Immature natural killer cell (primary cell): ENCODE measurements at places on chromosomes 2 and 18.

DNA sequence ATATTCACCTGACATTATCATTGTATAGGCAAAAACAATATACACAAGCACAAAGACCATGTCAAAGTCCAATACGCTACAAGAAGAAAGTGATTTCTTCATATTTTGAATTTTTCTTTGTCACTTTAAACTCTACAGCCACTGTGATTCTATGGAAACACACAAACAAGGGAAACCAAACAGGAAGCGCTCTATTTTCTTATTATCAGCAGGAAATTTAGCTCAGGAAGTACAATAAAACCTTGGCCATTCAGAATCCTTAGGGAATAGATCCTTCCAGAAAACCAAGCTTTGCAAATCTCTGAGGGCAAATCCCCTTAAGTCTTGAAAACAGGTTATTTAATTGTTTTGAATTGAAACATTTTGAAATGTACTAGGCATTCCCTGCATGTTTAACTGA is 336.2 kb downstream of the EPHA4 start:
- no peaks in the 10 kb centered on the region for H3K36me3 ChIP-seq
- H3K27me3 ChIP-seq = no peaks in the 10 kb centered on the region
- no peak overlapping the region for H3K27ac ChIP-seq
- no peaks in the 10 kb centered on the region for H3K4me1 ChIP-seq

- no peaks in the 10 kb centered on the region for H3K4me1 ChIP-seq
- no peak overlapping the region for H3K4me3 ChIP-seq
- H3K27ac ChIP-seq = no peak overlapping the region
- no peak for DNase-seq
- H3K36me3 ChIP-seq = no peaks in the 10 kb centered on the region
Observed at GRCh38 chr2:192288295-192288694, 93.6 kb upstream of the TMEFF2 start.

GRCh38 chr2:42754776-42755140 is 9.2 kb downstream of the OXER1 start:
- DNase-seq = no peak
- H3K36me3 ChIP-seq = no peaks in the 10 kb centered on the region
- H3K4me1 ChIP-seq = peaks cover 28% of the 10 kb centered on the region

GRCh38 chr2:177541258-177541991 is 148.9 kb downstream of the AGPS start:
- no peak overlapping the region for H3K27ac ChIP-seq
- no peaks in the 10 kb centered on the region for H3K4me1 ChIP-seq
- no peaks in the 10 kb centered on the region for H3K27me3 ChIP-seq
- peaks cover 5% of the 10 kb centered on the region for H3K36me3 ChIP-seq
- H3K4me3 ChIP-seq = no peak overlapping the region

DNA sequence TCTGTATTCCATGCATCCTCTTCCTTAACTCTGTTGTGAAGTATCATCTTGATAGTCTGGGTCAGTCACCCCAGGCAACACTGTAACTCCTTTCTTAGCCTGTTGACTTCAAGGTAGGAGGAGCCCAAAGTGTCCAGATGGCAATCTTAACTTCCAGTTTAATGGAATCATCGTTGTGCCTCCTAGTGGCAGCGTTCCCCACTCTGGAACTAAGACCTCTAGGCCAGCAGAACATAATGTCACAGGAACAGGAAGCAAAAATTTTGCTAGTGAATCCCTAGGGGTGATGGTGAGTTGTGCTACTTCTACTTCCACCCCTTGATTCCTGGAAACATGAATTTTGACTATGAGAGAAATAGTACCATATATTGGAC is 11.7 kb downstream of the SGPP2 start:
- no peaks in the 10 kb centered on the region for H3K36me3 ChIP-seq
- no peaks in the 10 kb centered on the region for H3K4me1 ChIP-seq

GRCh38 chr2:4265936-4266335 is 562.6 kb downstream of the DCDC2C start:
- DNase-seq = no peak
- no peak overlapping the region for H3K4me3 ChIP-seq
- no peaks in the 10 kb centered on the region for H3K4me1 ChIP-seq

GRCh38 chr2:229901819-229902218 is 20.0 kb downstream of the TRIP12 start:
- no peak overlapping the region for H3K4me3 ChIP-seq
- H3K4me1 ChIP-seq = peaks cover 82% of the 10 kb centered on the region
- no peak for DNase-seq
- H3K36me3 ChIP-seq = peaks cover 6% of the 10 kb centered on the region

DNA sequence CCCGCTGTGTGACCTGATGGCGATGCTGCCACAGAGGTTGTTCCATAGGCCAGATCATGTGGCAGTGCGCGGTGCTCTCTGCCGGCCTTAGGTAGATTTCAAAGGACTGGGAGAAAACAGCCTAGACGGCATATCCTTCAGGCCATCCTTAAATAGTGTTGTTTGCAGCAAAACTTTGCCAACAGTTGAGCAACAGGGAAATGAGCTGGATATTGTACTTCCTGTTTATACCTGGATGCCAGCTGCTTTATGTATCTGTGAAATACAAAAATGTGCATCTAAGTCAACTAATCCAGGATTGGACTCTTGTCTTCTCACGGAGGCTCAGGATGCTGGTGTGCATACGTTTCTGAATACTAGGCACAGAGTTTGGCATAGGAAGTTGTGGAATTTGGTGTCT is 107.1 kb downstream of the EML6 start:
- H3K4me1 ChIP-seq = no peaks in the 10 kb centered on the region
- no peaks in the 10 kb centered on the region for H3K36me3 ChIP-seq
- H3K27me3 ChIP-seq = no peaks in the 10 kb centered on the region
- H3K4me3 ChIP-seq = no peak overlapping the region

DNA sequence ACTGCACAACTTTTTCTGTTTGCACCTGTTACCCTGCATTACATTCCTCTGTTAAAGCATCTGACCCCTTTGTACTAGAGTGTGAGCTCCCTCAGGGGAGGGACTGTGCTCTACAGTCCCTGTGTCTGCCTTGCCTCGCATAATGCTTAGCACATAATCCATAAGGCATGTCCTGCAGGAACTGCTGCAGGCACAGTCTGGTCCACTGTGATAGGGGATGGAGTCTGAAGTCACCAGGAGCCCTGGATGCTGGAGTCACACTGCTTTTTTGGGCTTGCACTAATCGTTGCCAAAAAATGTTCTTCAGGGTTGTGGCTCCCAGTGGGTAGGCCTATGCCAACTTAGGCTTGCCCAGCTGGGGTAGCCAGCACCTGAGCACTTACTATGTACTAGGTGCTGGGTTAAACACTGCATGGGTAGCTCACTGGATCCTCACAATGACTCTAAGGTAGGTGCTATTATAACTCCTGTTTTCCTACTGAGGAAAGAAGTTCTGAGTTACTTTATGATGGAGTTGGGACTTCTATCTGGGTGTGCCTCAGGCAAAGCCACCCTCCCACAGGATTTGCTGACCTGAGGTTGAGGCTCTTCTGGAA is 33.3 kb downstream of the COPS7B start:
- H3K27me3 ChIP-seq = peaks cover 2% of the 10 kb centered on the region
- no peak for DNase-seq
- H3K4me1 ChIP-seq = no peaks in the 10 kb centered on the region
- no peaks in the 10 kb centered on the region for H3K36me3 ChIP-seq
- no peak overlapping the region for H3K4me3 ChIP-seq
- H3K27ac ChIP-seq = no peak overlapping the region

DNA sequence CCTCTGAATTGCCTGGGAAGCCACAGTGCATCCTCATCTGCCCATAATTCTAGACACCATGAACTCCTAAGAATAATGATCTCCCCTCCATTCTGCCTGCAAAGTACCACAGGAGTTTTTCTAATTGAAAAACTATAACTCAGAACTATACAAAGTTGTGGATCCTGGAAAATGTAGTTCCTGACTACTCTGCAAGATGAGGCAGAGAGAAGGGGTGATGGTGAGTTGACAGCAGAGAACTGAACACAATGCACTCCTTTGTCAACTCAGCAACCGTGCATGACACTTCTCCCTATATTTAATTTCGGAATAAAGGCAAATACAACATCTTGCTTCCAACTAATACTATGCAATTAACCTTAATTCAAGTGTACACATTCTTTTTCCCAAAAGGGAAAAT is 471.1 kb upstream of the FAM98A start:
- H3K36me3 ChIP-seq = no peaks in the 10 kb centered on the region
- no peaks in the 10 kb centered on the region for H3K27me3 ChIP-seq
